ENCODE measurements at places on chromosomes 2 and 18.

- DNase-seq: no peak
These were observed 232.0 kb downstream of the SOCS6 start for GRCh38 chr18:70520867-70521266.

GRCh38 chr2:85954590-85955458 is 66.0 kb upstream of the ST3GAL5 start:
- no peak for DNase-seq

DNA sequence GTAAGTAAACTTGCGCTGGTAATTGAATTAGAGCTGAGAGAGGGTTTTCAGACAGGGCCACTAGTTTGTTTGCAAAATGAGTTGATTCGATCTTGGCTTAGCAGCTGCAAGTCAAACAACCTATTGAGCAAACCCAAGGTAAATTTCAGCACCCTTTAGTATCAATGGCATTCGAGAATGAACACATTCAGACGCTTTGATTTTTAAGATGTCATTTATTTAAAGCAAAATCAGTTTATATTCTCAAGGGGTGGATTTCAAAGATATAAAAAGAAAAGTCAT is 44.2 kb downstream of the TGIF1 start:
- DNase-seq: no peak

DNA sequence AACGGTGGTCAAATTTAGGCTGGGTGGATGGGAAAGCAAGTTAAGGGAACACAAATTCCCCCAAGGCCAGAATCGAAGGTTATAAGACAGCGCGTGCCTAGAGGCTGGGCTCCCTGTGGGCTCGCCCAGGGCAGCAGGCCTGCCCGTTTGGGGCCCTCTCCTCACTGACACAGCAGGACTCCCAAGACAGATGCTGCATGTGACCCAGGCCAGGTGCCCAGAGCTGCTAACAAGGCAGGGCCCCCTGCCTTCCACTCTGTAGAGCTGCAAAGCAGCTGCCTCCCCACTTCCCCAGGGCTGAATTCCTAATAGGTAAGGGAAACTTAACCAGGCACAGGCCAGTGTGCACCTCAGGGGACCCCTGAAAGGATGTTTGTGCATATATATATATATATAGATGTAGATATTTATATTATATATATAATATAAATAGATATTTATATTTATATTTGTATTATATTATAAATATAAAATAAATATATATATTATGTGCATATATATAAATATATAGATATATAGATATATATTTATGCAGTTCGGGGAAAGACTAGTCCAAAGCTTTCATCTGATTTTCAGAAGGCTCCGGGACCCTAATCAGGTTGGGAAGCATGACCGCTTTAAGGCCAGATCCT is 43.7 kb downstream of the TMEM37 start:
- no peak for DNase-seq

Data from activated CD4-positive, alpha-beta T cell treated with anti-CD3 and anti-CD28 coated beads, Interleukin-2, amount 50 U/mL, for 1 hour (primary cell).